Activated T-cell treated with anti-CD3 and anti-CD28 coated beads for 24 hours (primary cell): ENCODE measurements at places on chromosomes 7 and 10.

DNA sequence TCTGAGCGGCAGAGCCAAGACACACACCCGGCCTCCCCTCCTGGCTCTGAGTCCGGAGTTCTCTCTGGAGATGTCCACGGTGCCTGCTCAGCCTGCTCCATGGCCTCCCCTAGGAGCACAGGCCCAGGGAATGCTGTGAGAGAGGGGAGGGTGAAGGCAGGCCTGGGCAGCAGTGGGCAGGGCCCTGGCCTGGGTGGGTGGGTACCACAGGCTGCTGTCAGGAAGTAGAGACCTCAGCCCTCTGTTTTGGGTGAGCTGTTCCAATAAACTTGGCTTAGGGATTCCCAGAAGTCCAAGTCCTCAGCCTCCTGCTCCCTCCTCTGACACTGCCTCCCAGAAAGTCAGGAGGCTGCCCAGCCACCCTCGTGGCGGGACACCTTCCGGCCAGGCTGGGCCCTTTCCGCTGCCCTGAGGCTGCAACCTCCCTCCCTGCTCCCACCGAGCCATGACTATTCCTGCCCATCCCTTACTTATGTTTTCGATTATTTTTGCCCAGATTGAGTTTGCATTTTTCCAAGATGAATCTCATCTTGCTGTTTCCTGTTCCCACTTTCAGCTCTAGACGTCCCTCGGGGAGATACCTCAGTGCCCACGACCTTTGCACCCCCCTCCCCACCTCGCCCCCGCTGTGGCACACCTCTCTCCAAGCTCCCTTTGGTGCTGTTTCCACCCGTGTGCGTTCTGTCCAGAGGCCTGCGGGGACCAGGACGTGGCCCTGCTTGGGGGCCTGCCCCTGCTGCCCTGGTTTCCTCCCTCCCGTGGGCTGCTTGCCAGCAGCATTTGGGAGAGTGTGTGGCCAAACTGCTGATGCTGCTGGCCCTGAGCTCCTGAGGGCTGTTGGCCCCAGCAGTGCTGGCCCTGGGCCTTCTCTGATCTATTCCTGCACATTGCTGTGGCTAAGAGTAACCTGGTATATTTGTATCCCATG lies 5.8 kb upstream of the POLM start:
- DNase-seq, result no peak

DNA sequence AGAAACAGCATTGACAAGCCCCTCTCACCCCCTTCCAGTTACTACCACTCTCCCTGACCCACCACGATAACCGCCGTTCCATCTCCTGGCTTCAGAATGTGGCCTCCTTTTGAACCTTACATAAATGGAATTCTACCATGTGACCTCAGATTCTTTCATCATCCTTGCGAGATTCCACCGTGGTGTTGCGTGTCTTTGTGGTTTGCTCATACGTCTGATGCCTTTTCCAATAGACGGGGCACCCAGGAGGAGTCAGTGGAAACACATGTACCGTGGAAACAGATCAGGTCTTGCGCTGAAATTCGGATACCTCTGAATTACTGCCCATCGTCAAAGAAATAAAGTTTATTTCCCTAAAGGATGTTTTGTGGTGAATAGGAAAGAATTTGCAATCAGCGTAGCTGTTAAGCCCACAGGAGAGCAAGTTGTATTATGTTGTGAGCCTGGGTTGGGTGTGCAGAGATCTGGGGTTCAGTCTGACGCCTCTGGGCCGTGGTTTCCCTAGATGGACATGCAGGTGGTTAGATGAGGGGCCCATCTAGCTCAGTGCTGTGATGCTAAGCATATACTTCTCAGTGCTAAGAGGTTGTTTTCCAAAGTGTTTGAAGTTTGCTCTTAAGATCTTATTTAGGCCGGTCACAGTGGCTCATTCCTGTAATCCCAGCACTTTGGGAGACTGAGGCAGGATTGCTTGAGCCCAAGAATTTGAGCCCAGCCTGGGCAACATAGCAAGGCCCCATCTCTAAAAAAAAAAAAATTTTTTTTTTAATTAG lies 29.1 kb downstream of the GTF2IRD1 start:
- no peak for DNase-seq

- no peak for DNase-seq
These were observed 119.4 kb upstream of the NRBF2 start for GRCh38 chr10:63013755-63014154.

- DNase-seq, result no peak
These were observed 992.2 kb downstream of the PCDH15 start for GRCh38 chr10:53808677-53809372.

DNA sequence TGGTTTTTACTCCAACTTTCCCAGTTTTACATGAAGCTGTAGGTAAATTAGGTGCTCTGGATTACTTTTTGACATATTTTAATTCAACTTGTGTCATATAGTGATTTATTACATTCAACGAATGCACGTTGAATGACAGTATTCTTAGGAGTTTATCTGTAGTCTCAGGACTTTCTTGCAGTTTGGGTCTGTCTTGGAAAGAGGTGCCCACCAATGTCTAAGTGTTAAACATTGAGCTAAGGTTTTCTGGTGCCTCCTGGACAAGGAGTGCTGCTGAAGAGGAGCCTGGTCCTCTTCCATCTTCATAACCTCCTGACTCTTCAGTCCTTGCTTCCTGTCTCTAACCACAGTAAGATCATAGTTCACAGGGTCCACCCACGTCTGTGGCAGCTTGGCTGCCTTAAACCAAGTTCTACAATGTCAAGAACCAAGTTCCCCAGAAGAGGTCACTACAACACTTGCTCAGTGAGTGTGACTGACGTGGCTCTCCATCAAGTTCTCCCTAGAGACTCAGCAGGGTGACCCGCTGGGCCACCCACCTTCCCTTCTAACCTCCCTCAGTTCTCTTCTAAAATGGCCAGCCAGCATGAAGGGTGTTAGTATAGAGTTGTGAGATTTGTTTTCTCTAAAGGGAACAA lies 6.1 kb downstream of the NPY start:
- peak; percentile 42 for DNase-seq

GRCh38 chr7:21238400-21239116 lies 189.3 kb upstream of the SP4 start:
- DNase-seq, result no peak

- no peak for DNase-seq
These were observed 165.3 kb upstream of the ZMIZ1 start for GRCh38 chr10:78903341-78903940.

DNA sequence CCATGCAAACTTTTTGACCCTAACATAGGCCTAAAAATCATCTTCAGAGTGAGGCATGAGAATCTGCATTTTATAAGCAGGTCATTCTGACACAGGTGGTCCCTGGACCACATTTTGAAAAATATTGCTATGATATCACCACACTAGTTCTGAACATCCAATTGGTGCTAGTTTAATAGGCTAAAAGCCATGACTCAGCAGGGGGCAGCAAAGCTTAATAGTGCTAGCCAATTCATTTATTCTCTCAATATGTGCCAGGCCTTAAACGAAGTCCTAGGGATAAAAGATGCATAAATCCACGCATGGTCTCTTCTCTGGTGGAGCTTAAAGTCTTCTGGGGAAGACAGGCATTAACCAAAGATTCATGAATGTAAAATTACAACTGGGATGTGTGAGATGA lies 10.2 kb upstream of the SLC25A28 start:
- no peak for DNase-seq
